Activated naive CD4-positive, alpha-beta T cell treated with anti-CD3 and anti-CD28 coated beads, Interleukin-2, amount 10 ng/mL, durations not matched to agents 5 hours and 36 hours (primary cell): ENCODE measurements at places on chromosomes 6 and 20. TPM values are rescaled to one million over a fixed set of nuclear protein-coding genes. Genes with fewer than 3 reads are reported as not detected.

Gene BPI
- total RNA-seq = not detected

Gene OTOR
- total RNA-seq = not detected

Gene CCN6
- total RNA-seq = not detected

Gene SRMS
- total RNA-seq = not detected

Gene MUC21
- total RNA-seq = not detected

Gene LTA
- 29.6 TPM for total RNA-seq

Gene DSP
- total RNA-seq = 0.15 TPM

Gene C6orf141
- 0.53 TPM for total RNA-seq

Gene C2
- total RNA-seq = 0.93 TPM

Gene SAYSD1
- 15.5 TPM for total RNA-seq

Gene GHRH
- not detected for total RNA-seq

Gene RSPO4
- total RNA-seq = not detected

Gene TMC2
- not detected for total RNA-seq

Gene GNAS-AS1
- 1.7 TPM for total RNA-seq

Gene TEAD3
- 0.08 TPM for total RNA-seq

Gene POU3F2
- not detected for total RNA-seq

Gene HTR1B
- total RNA-seq = not detected

Gene FAM184A
- total RNA-seq = 5.8 TPM

Gene CD93
- total RNA-seq = 0.30 TPM

Gene LBP
- total RNA-seq = not detected

Gene SIRPB2
- not detected for total RNA-seq

Gene OPN5
- total RNA-seq = not detected

Gene ECT2L
- not detected for total RNA-seq

Gene CRISP2
- total RNA-seq = not detected

Gene FOXA2
- not detected for total RNA-seq

Gene SCUBE3
- not detected for total RNA-seq
